ENCODE measurements at places on chromosomes 3 and 15.
A peak's percentile ranks its signal among the peaks of the same experiment; 100 is the strongest.

DNA sequence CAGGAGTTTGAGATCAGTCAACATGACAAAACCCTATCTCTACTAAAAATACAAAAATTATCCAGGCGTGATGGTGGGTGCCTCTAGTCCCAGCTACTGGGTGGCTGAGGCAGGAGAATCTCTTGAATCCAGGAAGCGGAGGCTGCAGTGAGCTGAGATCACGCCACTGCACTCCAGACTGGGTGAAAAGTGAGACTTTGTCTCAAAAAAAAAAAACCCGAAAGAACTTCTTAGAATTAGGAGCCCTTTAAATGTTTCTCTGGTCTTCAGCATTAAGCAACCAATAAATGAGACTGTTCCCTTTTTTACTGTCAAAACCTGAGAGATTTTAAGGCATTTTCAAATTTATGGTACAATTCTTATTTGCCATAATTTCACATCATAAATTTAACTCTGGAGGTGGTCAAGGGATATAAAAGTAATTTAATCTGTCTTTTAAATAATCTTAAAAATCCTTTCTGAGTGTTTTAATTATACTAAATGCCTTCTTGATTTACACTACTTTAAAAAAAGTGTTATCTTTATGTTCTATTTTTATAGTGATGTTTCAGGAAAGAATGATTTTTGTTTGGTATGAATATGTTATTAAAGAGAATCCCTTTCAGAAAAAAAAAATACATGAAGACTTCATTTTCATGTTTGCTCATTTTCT lies 10.1 kb downstream of the PCOLCE2 start:
- no peak for DNase-seq

DNA sequence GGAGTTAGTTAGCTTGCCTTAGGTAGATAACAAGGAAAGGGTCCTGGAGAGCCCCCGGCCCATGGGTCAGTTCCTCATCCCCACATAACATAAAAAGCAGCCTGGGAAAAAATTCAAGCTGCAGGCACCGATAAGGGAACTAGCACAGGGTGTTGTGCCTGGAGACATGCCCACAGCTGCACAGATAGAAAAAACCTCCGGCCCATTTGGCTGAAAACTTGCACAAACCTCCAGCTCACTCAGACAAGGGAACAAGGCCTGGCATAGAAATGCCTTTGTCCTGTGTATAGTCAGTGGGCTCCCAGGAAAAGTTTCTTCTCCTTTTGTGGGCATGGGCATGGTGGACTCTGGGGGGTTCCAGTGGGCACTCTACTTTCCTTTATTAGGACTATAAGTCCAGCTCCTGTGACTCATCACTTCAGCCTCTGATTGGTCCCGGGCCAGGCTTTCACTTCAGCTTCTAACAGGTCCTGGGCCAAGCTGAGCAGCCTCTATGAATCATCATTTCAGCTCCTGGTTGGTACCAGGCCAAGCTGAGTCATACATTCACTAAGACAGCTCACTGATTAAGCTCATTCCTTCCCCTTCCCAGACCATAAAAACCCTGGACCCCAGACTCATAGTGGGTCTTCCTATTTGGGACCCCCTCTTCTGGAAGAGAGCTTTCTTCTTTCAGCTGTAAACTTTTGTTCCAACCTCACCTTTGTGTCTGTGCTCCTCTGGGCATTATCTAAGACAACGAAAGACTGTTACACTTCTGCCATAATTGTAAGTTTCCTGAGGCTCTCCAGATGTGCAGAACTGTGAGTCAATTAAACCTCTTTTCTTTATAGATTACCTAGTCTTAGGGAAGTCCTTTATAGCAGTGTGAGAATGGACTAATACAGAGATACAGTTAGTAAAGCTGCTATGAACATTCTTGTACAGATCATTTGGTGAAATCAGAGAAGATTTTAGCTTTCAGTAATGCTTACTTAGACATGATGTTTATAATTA lies 348.0 kb upstream of the DPPA4 start:
- DNase-seq = peak; percentile 98

DNA sequence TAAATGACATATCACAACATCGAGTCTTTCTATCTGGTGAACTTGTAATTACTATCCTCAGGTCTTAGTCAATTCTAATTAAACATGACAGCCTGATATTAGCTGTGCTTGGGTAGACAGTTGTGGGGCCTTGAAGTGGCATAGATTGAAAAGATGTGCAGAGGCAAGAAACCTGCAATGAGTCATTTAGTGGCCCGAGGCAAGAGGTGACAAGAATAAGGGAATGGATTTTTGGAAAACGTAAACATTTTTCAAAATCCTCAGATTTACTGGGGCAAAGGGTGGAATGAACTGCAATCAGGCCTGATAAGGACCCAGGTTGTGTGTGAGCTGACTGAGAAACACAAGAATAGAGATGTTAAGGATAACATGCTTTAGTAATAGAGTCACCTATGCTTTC lies 29.5 kb upstream of the ULK4 start:
- DNase-seq = no peak

GRCh38 chr3:122231465-122232157 lies 48.1 kb downstream of the CASR start:
- DNase-seq = no peak

- no peak for DNase-seq
These were observed 2.9 kb downstream of the NR2F2 start for GRCh38 chr15:96333131-96334016.

DNA sequence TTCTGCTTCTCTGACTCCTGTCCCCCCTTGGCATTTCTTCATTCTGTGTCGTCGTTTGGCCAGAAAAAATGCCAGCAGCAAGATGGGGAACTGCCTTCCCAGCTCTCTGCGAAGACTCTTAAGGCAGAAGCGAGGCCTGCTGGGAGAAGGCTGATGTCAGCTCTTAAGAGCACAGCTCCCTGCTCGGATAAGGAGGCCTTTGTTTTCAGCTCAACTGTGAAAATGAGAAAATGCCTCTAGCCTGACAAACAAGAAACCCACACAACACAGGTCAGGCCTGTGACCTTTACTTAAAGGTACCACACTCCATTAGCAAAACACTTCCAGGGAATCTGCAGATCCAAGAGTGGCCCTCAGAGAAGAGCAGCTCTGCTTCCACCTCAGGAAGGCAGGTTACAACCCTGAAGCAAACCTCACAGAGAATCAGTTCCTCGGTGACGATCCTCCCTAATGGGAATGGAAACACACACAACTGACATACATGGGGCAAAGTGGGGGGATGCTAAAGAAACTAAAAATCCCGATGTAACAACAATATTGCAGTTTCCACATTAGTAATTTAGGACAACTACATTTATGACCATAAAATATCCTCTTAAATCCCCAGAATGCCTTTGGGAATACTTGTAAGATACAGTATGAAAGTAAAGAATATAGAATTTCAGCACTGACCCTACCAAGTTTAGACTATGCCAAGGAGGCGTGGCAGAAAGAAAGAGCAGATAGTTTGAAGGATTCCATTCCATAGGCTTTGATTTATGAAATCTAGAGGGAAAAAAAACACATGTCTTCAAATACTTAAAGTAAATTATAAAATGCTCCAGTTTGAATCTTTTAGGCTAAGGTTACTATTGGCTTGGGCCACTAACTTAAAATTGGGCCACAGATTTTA lies 52.1 kb downstream of the VGLL4 start:
- DNase-seq = no peak
